ENCODE measurements at places on chromosomes 5 and 9.

DNA sequence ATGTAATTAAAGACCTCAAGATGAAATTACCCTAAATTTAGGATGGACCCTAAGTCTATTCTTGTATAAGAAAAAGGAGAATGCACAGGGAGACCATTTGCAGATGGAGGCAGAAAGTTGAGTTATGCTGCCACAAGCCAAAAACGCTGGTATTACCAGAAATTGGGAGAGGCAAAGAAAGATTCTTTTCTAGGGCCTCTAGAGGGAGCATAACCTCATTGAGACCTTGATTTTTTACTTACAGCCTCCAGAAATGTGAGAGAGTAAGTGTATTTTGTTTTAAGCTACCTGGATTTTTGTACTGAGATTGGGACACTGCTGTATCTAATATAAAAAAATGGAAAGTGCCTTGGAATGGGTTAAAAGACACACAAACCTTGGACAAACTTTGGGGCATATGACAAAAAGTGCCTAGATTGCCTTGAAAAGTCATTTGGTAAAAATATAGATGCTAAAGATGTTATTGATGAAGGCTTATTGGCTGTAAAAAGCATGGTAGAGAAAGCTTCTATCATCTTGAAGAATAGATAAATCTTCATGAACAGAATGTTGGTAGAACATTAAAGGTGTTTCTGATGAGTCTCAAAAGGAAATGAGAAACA lies 174.7 kb upstream of the PRDM9 start:
- DNase-seq, result peak; percentile 1

- no peak for DNase-seq
Measured at GRCh38 chr9:4243877-4244812, 55.7 kb downstream of the GLIS3 start.

DNA sequence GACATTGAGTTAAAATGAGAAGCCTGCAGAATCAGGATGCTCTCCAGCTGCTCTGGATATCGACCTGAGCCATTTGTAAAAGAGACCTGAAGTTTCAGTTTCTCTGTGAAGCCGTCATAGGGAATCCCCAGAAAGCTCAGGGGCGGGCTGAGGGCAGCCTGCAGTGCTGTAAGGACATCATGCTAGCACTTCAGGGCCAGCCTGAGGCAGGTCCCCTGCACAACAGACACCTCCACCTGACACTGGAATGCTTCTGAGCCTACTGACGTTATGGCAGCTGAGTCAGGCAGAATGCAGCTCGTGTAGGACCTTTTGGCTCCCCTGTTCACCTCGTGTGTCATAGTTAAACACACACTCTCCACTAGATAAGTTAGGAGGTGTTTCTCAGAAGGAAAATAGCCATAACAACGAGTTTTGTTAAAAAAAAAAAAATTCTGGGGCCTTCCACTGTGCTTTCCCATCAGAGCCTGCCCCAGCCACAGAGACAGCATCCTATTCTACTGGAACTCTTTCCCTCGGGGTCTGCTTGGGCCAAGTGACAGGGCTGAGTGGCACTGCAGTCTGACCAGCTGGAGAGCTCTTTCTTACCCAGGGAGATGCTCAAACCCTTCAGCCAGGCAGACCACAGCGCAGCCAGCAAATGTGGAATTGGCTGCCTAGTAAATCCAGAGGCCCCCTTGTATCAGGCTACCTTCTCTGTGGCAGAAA lies 354.9 kb downstream of the DIRAS2 start:
- no peak for DNase-seq

DNA sequence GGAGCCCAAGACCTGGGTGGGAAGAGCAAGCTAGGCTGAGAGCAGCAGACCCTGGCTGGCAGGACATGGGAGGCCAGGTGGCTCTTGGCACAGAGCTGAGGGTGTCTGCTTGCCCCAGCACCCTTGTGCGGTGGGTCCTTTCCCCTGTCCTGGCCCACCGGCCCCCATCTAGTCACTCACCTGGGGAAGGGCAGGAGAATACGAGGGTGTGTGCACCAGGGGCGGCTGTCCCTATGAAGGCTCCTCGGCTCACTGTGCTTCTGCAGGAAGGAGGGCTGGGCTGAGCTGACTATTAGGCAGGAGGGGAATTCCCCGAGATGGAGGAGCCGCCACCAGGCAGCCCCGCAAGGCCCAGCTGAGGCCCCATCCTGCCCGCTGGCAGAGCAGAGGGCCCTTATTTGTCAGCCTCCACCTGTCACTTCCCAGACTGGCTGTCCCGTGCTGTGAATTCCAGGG lies 6.1 kb upstream of the TNIP1 start:
- no peak for DNase-seq

- no peak for DNase-seq
Measured at GRCh38 chr9:35423499-35423898, 66.4 kb upstream of the RUSC2 start.

DNA sequence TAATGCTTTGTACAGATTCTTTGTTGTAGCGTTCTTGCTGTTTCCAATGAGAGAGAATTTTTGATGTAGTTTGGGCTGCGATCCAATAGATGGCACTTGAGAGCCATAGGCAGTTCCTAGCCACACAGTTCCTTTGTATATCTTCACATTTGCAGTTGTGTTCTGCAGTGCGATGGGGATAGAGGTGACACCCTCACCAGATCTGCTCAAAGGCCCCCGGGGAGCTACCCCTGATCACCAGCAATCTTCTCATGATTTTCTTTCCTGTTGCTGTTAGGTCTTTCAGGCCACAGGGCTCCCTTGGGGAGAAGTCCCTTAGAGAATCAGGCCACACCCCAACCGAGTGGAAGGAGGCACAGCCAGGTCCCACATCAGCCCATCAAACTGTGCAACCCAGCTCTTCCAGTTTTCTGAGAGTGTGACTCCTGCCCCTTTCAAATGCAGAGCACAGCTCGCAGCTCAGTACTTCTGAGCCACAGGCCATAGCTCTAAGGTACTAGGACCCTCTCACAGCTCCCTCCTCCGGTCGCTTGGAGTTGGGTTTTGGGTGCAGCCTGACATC lies 353.7 kb downstream of the SLCO4C1 start:
- DNase-seq, result no peak

DNA sequence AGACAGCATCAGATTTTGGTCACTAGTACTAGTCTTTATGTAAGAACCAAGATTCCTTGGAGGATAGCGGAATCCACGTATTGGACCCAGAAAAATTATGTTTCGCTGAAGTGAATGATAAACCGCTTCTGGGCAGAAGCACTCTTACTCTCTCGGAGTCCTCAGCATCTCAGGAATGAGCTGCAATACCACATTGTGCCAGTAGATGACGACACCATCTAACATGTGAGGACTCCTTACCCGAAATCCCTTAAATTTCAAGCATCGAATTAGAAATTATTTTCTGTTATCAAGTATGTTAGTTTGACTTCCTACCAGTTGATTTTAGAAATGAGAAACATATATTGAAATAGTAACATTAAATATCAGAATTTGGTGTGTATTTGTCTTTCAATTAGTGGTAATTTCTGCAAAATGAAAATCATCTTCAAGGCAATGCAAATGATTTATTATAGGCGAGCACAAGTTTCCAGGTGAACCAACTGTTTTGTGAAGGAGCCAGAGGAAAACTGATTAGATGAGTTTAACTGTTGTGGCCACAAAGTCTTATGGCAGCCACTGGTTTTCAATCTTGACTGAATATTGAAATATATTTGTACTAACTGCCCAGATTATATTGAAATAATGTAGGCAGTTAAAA lies 66.0 kb upstream of the CAMK4 start:
- peak; percentile 66 for DNase-seq

- no peak for DNase-seq
Measured at GRCh38 chr9:16898464-16898863, 28.0 kb upstream of the BNC2 start.

DNA sequence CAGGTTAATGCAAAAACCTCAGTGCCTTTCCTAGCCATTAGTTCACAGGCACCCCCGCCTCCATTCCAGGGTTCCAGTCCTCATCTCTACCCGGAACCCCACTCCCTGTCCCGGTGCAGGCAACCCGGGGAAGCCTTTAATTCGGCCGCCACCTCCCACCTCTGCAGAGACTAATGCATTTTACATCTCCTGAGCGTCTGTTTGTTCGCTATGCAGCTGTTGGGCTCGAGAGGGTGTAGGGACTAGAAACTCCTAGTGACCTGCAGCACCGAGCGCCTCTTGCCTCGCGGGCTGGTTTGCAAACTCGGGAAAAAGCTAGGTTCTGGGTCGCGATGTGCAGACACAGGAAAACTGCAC lies 3.6 kb downstream of the GDNF start:
- no peak for DNase-seq

- DNase-seq, result peak; percentile 77
Measured at GRCh38 chr5:137300411-137301240, 198.5 kb downstream of the SPOCK1 start.

GRCh38 chr5:149264439-149265067 lies 7.1 kb upstream of the AFAP1L1 start:
- DNase-seq, result no peak

- peak; percentile 69 for DNase-seq
Measured at GRCh38 chr9:16726718-16727451, 143.6 kb downstream of the BNC2 start.

GRCh38 chr9:38319496-38320173 lies 72.9 kb upstream of the ALDH1B1 start:
- DNase-seq, result no peak

- DNase-seq, result peak; percentile 22
Measured at GRCh38 chr9:124716808-124717207, 54.3 kb downstream of the NR6A1 start.

DNA sequence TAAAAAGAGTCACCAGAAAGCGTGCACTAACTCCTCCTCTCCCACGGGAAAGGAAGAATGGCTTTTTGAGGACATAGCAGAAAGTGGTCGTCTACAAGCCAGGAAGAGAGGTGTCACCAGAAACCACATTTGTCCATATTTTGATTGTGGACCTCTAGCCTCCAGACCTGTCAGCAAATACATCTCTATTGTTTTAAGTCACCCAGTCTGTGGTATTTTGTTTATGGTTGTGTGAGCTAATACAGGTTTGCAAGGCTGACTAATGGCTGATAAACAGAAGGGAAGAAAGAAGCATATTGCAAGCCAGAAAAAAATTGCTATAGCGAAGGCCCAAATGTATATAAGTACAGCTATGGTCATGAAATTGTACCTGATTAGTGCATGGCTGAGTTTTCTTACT lies 21.4 kb downstream of the WDR70 start:
- no peak for DNase-seq

GRCh38 chr5:94691291-94691690 lies 72.8 kb downstream of the SLF1 start:
- no peak for DNase-seq

GRCh38 chr9:19376931-19377330 lies 3.1 kb downstream of the RPS6 start:
- no peak for DNase-seq

- DNase-seq, result no peak
Measured at GRCh38 chr5:179171251-179171815, 111.2 kb downstream of the ZNF354C start.

GRCh38 chr9:105070176-105070575 lies 142.2 kb upstream of the ABCA1 start:
- no peak for DNase-seq

- no peak for DNase-seq
Measured at GRCh38 chr5:95959051-95959887, 2.4 kb downstream of the ELL2 start.

DNA sequence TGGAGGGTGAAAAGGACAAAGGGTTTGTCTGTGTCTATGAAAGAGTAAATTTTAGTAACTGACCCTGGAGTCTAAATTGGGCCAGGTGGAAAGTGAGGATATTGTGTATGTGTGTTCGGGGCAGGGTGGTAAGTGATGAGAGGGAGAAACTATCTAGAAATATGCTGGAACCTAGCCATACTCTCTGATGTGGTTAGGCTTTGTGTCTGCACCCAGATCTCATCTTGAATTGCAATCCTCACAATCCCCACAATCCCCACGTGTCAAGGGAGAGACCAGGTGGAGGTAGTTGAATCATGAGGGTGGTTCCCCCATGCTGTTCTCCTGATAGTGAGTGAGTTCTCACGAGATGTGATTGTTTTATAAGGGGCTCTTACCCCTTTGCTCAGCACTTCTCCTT lies 60.6 kb downstream of the COMMD10 start:
- DNase-seq, result no peak

GRCh38 chr5:179273073-179273435 lies 72.2 kb downstream of the ADAMTS2 start:
- DNase-seq, result no peak

GRCh38 chr9:18485714-18486113 lies 11.8 kb downstream of the ADAMTSL1 start:
- DNase-seq, result no peak

- no peak for DNase-seq
Measured at GRCh38 chr9:20197976-20198685, 409.3 kb upstream of the SLC24A2 start.

DNA sequence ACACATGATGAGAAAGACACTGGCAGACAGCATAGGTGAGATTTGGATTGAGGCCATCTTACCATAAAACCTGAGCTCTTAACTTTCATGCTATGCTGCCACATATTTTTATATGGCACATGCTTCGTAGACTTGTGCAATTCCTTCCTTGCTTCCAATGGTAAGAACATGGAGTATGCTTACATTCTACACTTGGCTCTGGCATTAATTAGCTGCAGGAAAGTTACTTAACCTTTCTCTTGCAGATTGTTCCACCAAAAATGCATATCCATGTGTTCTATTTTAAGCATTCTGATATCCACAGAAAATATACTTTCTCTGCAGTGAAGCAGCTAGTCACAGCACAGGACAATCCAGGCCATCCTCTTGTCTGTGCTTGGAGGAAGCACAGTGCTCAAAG lies 119.4 kb downstream of the MPDZ start:
- DNase-seq, result no peak

DNA sequence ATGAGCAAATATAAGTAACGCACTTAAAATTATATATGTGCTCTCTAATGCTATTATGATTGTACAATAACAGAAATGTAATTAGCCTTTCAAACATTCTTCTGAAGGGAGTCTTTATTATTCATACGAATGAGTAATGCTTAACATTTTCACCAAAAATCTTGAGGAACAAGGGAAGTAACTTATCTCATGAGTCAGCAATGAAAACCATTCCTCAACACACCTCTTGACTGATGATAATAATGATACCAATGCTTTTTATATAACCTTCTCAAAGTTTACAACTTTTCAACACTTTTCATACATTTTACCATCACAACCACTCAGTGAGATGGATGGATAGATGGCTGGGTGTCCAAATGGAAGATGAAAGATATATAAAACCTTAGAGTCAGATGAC lies 369.3 kb downstream of the BNC2 start:
- DNase-seq, result no peak

DNA sequence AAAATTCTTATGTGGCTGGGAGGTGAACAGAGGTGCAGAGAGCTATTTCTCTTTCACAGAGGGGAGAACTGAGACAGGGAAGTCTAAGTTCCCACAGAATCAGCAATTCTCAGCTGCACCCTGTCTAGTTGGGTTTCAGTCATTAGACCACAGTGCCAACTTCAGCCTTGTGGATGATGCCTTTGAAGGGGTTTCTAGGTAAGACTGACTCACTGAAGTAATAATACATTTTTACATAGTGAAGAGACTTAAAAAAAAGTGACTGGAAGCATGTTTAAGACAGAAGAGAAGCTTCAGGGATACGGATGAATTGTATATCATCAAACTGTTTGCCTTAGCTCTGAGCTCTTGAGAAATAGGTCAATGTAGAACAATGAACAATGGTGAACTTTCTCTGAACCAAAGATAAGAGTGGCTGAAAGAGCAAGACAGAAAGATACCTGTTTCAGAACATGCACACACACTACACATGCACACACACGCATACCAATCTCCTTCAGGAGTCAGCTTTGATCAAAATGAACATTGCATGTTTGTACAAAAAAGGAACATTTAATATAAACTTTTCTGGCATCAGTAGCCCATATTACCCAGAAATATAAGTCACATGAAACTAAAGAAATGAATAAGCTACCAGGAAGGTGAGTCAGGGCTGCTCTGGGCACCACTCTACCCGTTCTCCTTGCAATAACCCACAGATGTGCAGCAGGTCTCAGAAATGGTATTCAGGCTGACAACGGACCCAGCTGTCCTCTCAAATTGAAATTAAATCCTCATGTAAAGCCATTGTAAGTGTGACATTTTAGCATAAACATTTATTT lies 12.6 kb upstream of the FYB1 start:
- DNase-seq, result no peak
